ENCODE measurements at places on chromosomes 2 and 18. TPM values are rescaled to one million over a fixed set of nuclear protein-coding genes. Genes with fewer than 3 reads are reported as not detected.

The SLC19A3 gene
- 18.3 TPM for total RNA-seq

The TP53I3 gene
- 25.7 TPM for total RNA-seq

The CPS1 gene
- 4.7 TPM for total RNA-seq

The ALLC gene
- total RNA-seq, result not detected

The TRIM43B gene
- not detected for total RNA-seq

The CPLX4 gene
- total RNA-seq, result not detected

The TRPM8 gene
- 0.10 TPM for total RNA-seq

The LOXL3 gene
- 3.7 TPM for total RNA-seq

The VWA3B gene
- total RNA-seq, result not detected

The IL36G gene
- total RNA-seq, result 4.4 TPM

The CD8B2 gene
- 0.10 TPM for total RNA-seq

The KIF1A gene
- total RNA-seq, result 0.89 TPM

The CDK5R2 gene
- total RNA-seq, result not detected

The COL4A3 gene
- total RNA-seq, result 0.20 TPM

The ACP1 gene
- total RNA-seq, result 95.7 TPM

The GDF7 gene
- 0.89 TPM for total RNA-seq

The ZNF638 gene
- total RNA-seq, result 257 TPM

The ALK gene
- total RNA-seq, result 0.10 TPM

The ARHGAP28 gene
- total RNA-seq, result 42.6 TPM

The LIMS3 gene
- 5.9 TPM for total RNA-seq

The TSGA10 gene
- total RNA-seq, result 7.5 TPM

The SOX11 gene
- 6.6 TPM for total RNA-seq

The FOXD4L1 gene
- not detected for total RNA-seq

The SLC30A3 gene
- total RNA-seq, result 0.10 TPM

The ANO7 gene
- total RNA-seq, result 0.79 TPM

The CCDC148 gene
- 1.2 TPM for total RNA-seq

The CCDC141 gene
- total RNA-seq, result 6.0 TPM

The MRO gene
- total RNA-seq, result 0.30 TPM

The SPHKAP gene
- total RNA-seq, result 2.3 TPM

The ASB18 gene
- total RNA-seq, result 0.79 TPM

Data from skin of body (tissue), 3 donors.